ENCODE measurements at places on chromosomes 11 and 22.

- DNase-seq = no peak
These were observed 84.0 kb upstream of the CTSC start for GRCh38 chr11:88421530-88421929.

DNA sequence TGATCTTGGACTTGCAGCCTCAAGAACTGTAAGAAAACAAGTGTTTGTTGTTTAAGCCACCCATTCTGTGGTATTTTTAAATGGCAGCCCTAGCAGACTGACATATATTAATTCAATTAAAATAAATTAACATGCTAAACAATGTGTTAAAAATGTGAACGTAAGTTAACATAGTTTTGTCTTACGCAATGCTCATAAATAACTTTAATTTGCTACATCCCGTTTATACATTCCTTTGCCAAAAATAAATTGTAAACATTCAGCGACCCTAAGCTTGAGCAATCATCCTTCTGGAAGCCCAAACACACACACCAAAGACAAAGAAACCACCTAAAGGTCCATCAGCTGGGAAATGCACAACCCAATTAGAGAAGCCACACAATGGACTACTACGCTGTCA lies 70.4 kb downstream of the CELSR1 start:
- DNase-seq = no peak

DNA sequence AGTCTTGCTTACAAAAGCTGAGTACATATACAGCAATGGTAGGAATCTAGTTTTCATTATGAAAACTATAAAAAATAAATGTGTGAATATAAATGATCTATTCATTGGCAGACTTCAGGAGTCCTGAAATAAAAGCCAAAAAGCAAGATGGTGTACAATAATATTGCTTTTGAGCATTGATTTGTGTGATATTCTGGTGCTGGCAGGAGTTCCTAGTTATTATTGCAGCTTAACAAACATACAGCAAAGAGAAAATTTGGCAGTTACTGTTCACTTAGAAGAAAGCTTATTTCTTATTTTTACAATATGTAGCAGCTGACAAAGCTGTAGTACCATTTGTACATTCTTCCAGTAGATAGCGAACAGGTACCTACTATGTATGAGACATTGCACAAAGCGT lies 1518.9 kb upstream of the TENM4 start:
- DNase-seq = no peak

- DNase-seq = no peak
These were observed 177.1 kb upstream of the PITPNB start for GRCh38 chr22:28096161-28096560.

Measured in GM04504 (cell line).